Stimulated activated CD4-positive, alpha-beta T cell treated with anti-CD3 and anti-CD28 coated beads, TNF-alpha, amount 100 ng/mL, for 24 hours (primary cell): ENCODE measurements at places on chromosomes 12 and 14.

- DNase-seq = no peak
Measured at GRCh38 chr14:22847661-22848341, 11.4 kb downstream of the MMP14 start.

DNA sequence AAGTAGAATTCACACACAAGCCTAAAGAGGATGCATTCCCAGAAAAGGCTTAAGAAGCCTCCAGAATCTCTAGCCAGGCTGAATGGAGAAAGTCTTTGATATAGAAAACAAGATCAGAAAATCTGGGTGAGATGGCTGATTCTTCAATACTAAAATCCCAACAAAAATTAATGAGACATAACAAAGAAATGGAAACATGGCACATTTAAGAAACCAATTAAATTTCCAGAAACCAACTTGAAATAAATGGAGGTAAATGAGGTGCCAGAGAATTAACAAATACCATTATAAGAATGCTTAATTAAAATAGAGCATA, 51.9 kb downstream of the CPSF6 start:
- DNase-seq = no peak

GRCh38 chr12:31558521-31558920, 32.4 kb downstream of the DENND5B start:
- no peak for DNase-seq

GRCh38 chr12:122202017-122202416, 1.5 kb upstream of the B3GNT4 start:
- no peak for DNase-seq

GRCh38 chr12:112347581-112347982, 34.6 kb downstream of the HECTD4 start:
- no peak for DNase-seq

DNA sequence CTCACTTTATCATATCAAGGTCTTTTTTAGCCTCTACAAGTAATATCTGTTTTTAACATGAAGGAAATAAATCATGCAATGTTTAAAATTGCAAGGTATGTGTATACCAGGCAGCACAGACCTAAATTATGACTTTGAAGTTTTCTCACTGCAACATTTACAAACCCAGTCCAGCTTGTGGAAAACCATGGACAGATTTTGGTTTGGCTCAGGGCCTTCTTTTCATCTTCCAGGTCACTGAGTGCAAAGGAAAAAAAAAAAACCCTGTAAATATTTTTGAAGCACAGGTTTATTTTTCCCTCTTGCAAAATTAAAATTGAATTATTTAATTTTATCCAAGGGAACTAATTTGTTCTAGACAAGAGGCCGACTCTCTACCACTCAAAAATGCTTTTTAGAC, 13.8 kb downstream of the MGP start:
- no peak for DNase-seq
